Stimulated activated CD8-positive, alpha-beta memory T cell treated with anti-CD3 and anti-CD28 coated beads, Interleukin-4, amount 100 ng/mL, for 1 hour (primary cell): ENCODE measurements at places on chromosomes 7 and 10.

DNA sequence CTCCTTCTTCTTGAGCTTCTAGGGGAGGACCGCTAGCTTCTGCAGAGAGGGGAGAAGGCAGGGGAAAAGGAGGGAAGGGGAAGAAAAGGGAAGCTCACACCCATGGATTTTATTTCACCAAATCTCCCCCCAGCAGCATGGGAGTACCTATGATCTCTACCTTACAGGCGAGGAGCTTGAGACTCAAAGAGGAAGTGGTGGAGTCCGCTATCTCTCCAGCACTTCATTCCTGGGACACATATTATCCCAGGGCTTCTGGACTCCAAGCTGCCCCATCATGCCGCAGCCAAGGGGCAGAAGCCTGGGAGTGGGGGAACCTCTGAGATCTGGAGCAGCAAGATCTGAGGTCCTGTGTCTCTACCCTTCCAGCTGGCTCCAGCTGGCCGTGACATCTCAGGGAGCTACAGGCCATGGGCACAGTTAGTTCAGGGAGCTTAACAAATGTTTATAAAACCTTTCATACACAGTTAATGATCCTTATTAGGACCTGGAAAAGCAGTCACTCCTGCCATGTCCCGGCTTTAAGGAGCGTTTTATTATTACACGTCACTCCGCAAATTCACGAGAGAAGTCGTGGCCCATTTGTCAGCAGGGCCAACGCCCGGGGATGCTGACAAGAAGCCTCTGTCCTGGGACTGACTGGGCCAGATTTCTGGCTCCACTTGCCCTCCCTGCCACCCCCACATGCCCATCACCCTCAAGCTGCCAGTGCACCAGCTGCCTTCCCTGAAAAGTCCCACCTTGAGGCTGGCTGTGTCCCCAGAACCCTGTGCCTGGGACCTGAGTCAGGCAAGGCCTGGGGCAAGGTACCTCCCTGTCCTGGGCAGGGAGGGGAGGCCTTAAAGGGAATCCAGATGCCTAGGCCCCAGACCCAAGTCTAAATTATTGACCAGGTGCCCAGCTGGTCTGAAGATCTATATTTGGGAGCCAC lies 132.1 kb upstream of the ZMIZ1 start:
- no peak for DNase-seq

- no peak for DNase-seq
Observed at GRCh38 chr10:36183056-36183455, 541.0 kb upstream of the FZD8 start.

GRCh38 chr7:122896509-122896908 lies 10.2 kb upstream of the CADPS2 start:
- no peak for DNase-seq

DNA sequence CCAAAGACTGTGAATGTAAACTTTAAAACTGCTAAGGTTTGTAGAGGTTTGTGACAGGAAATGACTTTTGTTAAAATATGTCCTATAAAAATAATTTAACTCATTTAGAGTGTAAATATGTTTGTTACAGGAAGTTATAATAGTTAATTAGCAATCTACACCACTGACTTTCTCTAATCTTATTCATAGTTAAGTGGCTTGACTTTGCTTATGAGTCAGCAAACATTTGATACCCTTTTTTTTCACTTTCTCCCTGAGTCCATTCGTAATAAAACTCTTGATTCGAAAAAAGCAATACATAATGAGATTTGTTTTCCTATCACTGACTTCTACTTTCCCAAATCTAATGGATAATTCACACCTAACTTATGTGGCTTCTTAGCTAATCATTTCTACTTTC lies 317.7 kb upstream of the SEMA3C start:
- DNase-seq: no peak

DNA sequence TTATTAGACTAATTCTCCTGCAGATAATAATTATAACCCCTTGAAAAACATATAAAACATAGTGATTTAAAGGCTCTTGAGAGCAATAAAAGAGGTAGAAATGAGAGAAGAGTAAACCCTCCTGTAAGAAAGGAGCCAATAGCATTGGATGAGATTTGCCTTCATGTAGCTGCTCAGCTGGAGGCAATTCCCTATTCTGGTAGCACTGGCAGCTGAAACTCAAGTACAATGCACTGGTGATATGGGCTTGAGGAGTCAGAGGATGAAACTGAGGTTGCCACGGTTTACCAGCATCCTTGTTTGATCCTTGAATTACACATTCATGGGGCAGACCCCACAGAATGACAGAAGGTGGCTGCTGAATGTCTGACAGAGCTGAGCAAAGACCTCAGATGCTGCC lies 76.4 kb downstream of the CTTNBP2 start:
- no peak for DNase-seq

DNA sequence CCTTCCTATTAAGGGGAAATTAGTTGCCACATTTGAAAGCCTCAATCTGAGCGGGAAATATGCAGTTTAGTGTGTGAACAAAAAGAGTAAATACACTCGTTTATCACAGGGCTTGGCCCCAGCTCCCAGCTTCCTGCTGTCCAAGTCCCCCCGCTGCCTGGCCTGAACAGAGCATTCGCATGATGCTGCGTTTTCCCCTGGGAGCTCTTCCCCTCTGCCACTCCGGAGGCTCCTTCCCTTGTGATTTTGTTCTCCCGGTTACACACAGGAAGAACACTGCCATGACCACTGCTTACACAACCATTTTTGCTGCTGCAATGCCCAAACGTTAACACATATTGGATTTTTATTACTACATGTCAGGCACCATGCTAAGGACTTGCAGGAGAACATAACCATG lies 120.7 kb upstream of the ADARB2 start:
- no peak for DNase-seq

DNA sequence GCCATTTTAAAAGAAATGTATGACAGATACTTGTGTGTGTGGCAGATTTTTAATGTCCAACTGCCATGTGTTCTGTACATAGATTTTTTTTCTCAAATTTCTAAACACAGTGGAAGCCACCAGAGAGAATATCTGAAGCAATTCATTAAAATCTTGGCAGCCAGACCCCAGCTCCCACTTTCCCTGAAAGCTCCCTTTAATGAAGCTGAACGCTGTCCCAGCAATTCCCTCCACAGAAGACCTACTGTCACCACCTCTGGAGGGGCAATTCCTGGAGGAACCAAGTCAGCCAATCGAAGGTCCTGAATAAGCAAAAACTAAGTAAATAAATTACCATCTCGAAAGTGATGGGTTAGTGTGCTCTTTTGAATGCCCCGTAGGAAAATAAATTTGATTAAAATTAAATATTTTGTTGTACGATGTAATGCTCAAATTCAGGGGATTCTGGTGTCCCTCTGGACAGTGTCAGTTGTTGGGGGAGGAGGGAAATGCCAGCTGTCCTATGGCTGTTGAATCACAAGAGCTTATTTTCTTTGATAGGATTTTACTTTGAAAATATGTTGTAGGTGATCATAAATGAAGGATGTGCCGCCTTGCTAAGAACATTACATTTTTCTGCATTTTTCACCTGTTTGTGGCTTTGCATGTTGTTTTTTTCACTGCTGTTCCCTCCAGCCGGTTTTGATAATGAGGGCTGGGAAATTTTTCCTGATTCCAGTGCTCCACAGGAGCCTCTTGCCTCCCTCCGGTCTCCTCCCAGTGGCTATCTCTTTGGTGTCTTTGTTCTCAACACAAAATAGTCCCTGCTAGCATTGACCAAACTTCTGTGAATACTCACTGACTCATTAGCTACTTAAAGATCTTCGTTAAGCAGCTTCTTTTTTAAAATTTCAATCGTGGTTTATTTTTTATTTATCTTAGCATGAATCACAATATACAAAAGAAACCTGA lies 9.2 kb upstream of the GSAP start:
- DNase-seq: no peak

GRCh38 chr7:44706788-44707557 lies 41.7 kb upstream of the ZMIZ2 start:
- DNase-seq: no peak

- no peak for DNase-seq
Observed at GRCh38 chr10:15494850-15495506, 123.9 kb upstream of the FAM171A1 start.
